ENCODE measurements at places on chromosomes 6 and 20.

DNA sequence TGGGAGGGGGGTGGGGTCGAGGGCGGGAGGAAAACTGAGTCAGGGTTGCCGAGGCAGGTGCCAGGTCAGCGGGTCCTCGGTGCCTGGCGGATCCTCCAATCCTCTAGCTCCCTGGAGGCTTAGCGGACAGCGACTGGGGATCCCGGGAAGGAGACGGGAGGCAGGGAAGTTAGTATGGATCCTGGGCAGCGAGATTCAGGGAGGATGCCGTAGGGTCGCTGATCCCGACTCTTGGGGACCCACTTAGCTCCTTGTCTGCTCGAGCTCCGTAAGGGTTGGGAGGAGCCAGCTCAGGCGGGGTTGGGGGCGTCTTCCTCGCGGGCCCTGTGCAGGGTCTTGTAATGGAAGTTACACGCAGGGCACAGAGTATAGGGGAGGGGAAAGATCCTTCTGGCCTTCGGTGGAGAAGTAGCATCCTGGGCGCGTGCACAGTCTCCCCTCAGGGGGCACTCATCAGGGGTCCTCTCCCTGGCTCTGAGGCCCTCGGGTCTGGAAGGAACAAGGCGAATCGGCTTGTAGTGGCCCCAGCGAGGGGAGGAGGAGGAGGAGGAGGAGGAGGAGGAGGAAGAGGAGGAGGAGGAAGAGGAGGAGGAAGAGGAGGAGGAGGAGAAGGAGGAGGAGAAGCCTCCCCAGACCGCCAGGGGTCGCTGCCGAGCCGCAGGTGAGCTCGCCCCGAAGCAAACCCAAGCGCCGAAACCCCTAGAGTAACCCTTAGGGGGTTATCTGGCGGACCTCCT is 6.4 kb upstream of the SLC12A5 start:
- DNase-seq, result peak; percentile 64

DNA sequence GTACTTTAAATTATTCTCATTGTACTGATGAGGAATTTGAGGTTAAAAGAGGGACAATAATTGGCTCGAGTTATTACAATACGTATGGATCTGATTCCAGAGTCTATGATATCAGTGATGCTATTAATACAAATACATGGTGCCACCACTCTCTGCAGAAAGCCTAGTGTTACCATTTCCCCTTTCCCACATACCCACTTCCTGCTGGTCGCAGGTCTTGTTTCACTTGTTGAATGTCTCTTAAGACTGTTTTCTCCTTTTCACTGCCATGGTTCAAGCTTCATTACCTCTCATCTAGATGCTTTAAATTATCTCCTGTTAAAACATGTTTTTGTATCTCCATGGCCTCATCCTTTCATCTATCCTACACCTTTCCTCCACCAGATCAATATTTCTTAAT is 62.0 kb downstream of the FHL5 start:
- no peak for DNase-seq

- DNase-seq, result no peak
These were observed 26.5 kb downstream of the CD109 start for GRCh38 chr6:73722318-73723060.

DNA sequence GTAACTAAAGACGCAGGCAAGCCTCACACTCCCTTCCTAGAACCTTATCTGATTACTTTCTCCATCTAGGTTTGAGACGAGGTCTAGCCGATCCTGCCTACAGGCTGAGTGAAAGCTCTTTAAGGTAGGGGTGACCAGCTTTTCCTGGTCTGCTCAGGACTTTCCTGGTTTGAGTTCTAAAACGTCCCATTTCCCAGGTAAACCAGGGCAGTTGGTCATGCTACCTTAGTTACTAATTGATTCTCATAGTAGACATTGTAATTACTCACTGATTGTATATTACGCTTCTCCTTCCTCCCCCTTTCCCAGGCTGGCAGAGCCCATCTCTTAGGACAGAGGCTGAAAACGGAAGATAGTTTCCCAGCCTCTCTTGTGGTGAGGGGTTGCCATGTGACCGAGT is 27.9 kb upstream of the RSPO4 start:
- no peak for DNase-seq

DNA sequence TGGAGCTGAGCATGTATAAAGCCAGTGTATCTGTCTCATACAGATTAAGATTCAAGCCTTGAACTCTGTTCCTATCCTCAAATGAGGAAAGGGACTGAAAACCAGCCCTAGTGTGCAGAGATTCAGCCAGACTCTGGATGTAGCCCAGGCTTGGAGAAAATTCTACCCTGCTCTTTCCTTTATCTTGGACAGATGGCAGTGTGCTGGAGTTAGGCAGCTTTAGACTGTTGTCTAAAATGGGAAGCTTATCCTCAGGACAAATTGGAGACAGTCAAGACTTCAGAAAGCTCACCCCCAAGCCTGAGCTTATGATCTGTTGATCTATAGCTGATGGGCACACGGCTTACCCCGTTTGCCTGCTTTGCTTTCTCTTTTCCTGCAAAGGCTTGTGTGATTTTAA is 1057.6 kb downstream of the KIF16B start:
- DNase-seq, result peak; percentile 36

DNA sequence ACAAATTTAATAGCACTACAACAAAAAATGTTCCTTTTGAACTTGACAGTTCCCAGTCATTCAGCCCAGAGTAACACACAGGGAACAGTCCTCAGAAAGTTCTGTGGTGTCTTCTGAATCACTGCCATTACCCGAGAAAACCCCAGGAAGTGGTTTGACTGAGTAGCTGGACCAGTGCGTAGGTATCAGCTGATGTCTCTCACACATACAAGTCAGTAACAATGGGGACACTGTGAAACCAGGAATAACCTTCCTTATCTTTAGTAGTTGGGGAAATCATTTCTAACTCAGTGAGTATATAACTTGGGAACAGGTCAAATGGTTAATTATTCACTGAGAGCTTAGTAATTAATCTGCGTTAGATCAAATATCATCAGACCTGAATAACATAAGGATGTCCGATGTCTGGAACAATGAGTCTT is 73.1 kb downstream of the HIVEP2 start:
- no peak for DNase-seq

GRCh38 chr20:5135363-5136012 is 8.7 kb downstream of the CDS2 start:
- DNase-seq, result no peak

GRCh38 chr6:53333439-53334408 is 15.0 kb downstream of the ELOVL5 start:
- DNase-seq, result no peak

GRCh38 chr6:46025573-46025972 is 9.9 kb upstream of the CLIC5 start:
- no peak for DNase-seq

DNA sequence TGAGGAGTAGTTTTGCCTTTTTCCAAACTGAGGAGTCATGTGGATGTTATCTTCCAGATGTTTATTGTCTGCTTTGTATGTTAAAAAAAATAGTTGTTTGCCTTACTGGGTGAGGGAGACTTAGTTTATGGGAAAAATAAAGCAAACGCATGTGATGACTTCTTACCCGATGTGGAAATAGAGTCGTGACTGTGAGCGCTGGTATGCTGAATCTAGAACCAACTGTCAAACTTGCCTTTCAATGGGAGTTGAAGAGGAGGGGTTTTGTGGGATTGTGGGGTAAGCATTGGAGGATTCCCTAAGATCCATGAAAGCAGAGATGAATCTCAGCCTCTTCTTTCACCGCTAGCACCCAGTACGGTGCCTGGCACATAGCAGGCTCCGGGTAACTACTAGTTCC is 5.3 kb downstream of the DCBLD1 start:
- no peak for DNase-seq

GRCh38 chr6:15763837-15764236 is 101.0 kb upstream of the DTNBP1 start:
- DNase-seq, result no peak

DNA sequence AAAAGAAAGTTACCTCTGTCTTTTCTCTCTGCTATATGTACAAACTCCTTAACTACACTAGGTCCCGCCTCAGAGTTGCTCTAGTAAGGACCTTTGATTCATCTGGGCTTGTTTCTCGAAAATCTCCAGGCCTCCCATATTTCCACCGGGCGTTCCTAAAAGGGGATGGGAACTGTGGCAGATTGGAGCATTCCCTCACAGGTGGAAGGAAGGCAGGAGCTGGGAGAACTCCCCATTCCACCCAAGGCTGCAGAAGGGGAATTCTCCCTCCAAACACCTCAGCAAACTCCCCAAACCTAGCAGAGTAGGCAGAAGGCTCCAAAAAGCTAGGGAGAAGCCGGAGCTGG is 1.6 kb upstream of the TFAP2A start:
- DNase-seq, result no peak

DNA sequence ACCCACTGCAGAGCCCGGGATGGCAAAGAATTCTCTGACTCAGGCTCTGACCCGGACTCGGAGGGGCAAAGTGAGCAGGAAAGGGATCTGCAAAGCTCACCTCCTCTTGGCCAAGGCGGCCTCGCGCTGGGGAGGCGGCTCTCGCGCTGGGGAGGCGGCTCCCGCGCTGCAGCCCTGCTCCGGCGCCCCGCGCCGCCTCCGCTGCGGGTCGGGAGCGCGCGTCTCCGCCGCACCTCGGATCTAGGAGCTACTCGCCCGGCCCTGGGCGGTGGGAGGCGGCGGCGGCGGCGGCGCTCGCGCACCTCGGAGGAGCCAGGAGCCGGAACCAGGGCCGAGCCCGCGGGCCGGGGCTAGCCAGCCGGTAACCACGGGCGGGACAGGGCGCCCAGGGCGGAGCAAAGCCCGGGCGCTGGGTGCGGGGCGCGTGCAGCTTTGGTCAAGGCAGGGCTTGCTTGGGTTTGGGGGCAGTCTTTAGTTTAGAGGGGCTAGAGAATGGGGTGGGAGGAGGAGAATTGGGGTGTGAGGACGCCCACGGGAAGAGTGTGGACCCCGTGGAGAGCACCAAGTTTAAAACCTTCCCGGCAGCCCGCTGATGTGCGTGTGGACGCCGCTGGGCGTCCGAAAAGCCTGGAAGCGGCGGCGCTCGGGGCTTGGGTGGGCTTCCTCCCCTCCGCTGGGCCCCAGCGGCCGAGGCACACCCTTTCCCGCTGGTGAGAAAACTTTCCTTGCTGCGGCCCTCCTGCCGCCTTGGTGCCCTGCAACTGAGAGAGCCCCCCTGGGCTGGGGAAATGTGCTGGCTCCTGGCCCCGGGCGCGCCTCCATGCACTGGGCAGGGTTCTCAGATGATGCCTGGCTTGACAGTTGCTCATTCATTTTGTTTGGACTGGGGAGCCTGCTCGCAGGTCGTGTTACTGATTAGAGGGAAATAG is at the start of gene MRAP2:
MRAP2 (plus strand) TSS at position 250 of the 929 bp plus-strand sequence. CDS start 21,547 bp downstream, outside the sequence.
- DNase-seq, result peak; percentile 32

DNA sequence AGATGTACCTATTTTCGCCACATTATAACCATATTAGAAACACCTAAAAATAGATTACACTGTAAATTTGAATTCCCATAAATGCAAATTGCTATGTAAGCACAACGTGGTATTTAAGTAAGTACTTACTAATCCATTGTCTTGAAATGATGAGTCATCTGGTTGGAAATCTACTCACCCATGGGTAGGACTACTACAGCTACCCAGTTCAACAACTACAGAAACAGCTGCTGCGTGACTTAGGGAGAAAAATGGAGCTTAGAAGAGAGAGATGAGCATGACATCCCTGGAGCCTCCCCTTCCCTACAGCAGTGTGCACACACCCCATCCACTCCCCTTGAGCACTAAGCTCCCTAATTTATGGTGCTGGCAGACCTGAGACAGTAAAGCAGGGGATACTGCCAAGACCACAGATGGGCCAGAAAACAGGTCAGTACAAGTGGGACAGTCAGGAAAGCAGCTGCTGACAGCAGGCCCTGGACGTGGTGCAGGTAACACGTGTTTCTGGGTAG is 26.9 kb downstream of the RRAGD start:
- DNase-seq, result peak; percentile 98

- DNase-seq, result peak; percentile 87
These were observed 139.2 kb upstream of the SASH1 start for GRCh38 chr6:148203281-148203925.

DNA sequence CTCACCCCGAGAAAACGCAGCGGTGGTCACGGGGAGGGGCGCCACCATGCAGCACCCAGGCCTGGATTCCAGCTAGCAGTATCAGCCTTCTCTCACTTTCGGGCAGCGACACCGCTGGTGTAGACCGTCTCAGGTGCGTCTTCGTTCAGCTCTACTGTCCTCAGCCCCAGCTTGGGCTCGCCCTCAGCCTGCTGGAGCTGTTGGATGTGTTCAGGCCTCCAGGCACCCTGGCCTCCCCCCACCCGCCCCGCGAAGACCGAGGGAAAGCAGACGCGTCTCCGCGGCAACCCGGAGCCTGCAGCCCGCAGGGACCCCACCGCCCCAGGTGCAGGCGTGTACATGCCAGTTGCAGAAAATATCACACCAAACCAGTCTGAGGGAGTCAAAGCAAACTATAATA is 60.8 kb upstream of the CARMIL1 start:
- no peak for DNase-seq

DNA sequence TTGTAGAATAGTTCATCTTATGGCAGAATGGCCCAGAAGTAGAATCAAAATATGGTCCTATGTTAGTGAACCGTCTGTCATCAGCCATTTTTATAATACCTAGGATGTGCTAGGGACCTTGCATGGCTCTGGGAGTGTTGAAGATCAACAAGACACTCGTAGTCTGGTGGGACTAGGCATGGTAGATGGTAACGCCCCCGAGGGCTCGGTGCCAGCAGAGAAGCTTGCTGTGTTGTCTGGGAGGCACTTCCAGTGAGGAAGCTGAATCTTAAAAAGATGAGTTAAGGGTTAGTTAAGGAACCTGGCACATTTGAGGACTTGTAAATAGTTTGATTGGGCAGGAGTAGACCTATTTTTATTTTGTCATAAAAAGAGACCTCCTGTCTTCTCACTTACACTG is 82.4 kb downstream of the MAP3K4 start:
- no peak for DNase-seq

Measured in NCI-H524 (cell line).